ENCODE measurements at places on chromosomes 12 and 14.
A peak's percentile ranks its signal among the peaks of the same experiment; 100 is the strongest.

DNA sequence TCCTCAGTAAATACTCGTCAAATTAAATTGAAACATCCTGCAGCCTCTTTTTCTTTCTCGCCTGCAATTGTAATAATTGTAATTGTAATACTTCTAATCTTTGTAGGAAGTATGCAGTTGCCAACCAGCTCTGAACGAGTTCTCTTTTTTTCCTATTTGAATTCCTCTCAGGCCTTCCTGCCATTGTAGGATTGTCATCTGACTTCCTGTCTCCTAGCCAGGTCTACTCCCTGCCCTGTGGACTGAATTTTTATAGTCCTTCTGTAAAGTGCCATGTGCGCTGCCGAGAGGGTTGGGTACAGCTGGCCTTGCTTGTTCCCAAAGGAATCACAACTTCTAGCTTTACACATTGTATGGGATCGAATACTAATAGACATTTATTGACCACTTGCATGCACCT, 183.3 kb downstream of the SSPN start:
- DNase-seq = no peak

DNA sequence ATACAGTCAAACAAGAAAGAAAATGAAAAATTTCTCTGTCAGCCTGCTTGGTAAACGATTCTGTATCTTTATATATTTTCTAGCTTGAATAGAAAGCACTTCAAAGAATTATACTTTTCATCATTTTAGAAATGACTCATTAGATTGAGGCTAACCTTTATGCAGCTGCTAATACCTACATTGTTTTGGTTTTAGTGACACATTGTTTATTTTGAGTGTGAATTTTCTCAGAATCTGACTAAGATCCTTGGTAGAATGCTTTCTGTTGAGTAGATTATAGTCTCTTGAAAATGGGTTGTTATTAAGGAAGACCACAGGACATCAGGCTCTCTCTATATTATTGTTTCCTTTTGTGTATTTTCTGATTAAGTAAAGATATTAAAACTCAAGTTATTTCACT, at the start of gene PMCH:
Gene PMCH, minus strand, starts transcription at position 45 of the 400 bp plus-strand sequence. CDS start 63 bp downstream, outside the sequence.
- DNase-seq = peak; percentile 73

DNA sequence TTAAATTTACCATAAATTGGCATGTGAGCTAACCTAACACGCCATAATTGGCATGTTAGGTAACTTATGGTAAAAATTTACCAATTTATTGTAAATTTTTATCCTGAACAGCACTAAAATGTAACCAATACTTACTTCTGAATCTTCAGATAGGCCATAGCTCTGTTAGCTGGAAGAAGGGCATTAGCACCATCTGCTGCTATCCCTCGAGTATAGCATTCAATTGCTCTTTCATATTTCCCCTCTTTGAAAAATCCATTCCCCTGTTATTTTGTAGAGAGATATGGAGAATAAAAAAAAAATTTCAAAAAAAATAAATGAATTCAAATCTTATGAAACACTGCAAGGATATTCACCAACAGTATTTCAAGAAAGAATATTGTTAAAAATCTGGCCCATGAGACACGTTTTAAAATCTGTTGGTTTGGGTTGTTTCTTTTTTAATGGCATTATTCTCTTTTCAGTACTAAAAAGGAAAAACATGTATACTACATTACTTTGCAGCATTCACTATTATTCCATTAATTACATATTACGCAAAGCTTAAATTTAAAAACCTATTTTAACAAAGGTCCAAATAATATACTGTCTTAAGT, 19.1 kb downstream of the RPAP3 start:
- DNase-seq = peak; percentile 59

DNA sequence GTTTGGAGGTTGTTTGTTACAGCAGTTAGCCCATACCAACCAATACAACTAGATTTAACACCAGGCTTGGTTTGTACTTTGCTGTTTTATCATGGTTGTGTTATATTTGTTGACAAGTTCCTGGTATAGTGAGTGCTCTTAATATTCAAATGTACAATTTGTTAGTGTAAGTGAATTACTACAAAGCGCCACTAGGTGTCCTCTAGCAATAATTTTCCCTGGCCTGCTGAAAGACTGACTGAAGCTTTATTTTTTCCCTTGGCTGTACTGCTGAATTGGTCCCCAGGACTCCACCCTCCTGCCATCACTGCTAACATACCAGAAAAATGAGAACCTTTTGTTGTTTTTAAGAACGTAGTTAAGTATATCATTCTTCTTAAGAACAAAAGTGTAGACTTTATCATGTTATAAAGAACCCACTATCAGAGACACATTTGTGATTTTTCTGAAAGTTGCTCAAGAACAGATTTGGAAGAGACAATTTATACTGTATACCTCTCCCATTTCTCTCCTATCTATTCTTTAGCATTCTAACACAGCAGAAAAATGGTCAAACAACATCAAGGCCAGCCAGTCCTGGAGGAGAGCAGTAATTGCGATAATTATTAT, 75.3 kb upstream of the FAR2 start:
- peak; percentile 60 for DNase-seq

DNA sequence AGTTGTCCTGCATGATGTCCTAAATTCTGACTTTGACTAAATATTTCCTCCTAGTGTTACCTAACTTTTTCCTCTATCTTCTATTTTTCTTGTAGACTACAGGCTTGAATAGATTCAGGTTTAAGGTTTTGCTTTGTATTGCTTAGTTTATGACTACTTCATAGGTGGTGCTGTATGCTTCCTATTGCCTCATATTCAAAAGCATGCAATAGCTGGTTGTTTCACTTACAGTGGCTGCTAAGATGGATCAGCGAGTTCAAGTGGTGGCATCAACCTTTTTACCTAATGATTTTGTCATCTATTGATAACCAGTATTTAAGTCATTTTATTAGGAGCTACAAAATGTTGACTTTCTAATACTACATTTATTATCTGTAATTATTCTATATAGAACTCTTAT, 36.3 kb upstream of the BICD1 start:
- DNase-seq = peak; percentile 21

- peak; percentile 76 for DNase-seq
Observed at GRCh38 chr12:45170456-45171042, 45.3 kb upstream of the ANO6 start.

DNA sequence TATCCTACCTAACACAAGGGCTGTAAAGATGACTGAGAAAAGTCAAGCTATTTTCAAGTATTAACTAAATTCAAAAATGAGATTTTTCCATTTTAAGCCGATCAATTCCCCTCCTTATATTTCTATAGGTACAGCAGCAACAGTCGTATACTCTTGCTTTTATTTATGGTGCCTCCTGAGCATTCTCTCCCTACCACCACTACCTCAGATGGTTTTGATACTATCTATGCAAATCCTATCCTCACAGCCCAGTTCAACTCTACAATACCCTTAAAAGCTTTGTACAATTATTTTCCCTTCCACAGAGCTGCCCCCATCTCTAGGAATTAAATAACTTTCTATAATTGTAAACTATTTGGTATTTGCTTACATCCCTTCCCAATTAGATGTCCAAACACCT, 52.1 kb downstream of the GALC start:
- DNase-seq = no peak

DNA sequence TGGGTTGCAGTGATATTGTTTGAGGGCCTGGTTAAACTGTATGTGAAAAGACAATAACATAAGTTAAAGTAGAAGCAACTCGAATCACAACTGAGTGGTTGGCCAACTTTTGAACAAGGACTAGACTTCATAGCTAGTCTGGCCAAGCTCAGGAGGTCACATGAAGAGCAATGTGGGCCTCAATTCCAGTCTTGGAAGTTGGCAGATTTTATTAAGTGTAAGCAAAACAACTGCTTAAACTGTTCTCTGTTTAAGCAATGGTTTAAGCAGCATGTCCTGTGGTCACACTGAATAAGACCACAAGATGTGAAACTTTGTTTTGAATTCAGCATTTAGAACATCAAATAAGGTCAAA, 100.4 kb downstream of the TMTC3 start:
- peak; percentile 83 for DNase-seq

DNA sequence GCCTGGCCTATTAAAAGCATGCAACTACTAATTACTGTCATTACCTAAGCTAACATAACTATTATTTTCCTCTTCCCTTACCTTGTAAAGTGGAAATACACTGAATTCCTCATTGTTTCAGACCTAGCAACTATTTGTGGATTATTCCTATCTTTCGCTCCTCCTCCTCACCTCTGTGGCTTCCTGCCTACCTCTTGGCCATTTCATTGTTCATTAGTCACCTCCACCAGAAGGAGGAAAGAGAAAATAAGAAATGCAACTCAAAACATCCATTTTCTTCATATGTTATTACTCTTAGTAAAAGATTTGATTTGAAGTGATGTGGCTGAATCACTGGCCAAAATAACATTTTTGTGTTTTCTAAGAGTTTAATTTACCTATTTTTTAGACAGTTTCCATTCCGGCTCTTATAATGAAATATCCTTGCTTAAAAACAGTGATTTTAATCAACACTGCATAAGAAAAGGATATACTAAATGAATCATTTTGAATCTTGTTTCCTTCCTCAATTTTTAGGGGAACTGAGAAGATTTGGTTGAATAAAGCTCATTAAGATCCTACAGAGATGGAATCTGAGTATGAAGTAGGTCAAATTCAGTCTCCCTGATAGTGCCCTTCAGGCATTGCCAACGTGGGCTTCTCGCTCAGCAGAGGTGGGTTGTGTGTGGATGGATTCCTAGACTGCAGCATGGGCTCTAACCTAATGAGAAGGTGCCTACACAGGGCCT, 27.6 kb upstream of the ARHGAP5 start:
- no peak for DNase-seq

- DNase-seq = no peak
Observed at GRCh38 chr12:66931091-66931490, 252.2 kb upstream of the GRIP1 start.

- DNase-seq = peak; percentile 62
Observed at GRCh38 chr14:29724991-29725390, 202.7 kb downstream of the PRKD1 start.

GRCh38 chr12:132172619-132173018, 28.4 kb downstream of the NOC4L start:
- no peak for DNase-seq

DNA sequence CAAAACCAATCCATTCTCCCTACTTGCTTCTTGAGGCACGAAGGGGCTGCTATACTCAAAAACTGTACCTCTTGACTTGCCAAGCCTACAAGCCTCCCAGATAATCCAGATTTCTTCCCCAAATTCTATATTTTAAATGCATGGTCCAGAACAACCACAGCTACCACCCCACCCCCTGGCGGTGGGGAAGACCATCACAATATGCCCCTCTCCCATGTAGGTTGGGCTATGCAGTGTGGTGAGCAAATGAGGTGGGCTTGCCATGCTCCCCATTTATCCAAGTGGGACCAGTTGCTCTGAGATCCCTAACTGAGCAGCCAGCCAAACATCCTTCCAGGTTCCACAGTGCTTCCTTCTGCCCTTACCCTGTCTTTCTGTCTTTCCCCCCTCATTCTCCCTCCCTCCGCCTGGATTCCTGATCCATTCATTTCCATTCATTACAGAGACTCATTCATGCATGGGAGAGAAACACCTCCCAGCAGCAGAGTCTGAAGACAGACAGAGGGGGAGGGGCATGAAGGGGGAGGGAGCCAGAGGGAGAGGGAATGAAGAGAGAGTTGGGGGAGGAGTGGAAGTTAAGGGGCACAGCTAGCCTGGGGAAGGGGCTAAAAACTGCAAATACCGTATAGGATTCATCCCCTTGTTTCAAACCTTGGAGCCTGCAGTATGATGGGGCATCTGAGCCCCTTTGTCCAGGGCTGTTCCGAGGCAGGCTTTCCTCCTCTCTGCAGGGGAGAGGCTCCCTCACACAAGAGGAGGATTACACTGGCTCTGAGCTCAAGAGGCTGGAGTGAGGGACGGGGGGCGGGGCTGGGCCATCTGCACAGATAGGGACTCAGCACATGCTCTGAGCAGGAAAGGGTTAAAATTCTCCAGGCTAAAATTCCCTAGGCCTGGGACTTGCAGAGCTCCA, 4.4 kb downstream of the ZNF219 start:
- DNase-seq = no peak

GRCh38 chr14:72565149-72565559, 328.7 kb downstream of the DPF3 start:
- DNase-seq = no peak

DNA sequence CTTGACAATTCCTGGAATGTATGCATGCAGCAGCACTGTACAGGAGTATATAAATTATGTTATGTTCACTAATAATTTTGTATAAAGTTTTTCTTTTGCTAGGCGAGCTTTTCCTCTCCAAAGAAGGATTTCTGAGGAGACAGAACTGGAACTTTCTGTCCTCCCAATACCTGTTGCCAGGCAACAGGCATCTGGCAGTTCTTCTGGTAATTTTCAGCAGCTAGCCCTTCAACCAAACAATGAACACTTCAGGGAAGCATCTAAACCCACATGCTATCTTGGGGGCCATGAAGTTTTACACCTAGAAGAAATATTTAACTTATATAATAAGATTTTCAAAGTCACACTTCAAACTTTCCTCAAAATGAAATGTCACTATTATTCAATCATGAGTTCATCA, 162.9 kb upstream of the SYT10 start:
- DNase-seq = no peak

DNA sequence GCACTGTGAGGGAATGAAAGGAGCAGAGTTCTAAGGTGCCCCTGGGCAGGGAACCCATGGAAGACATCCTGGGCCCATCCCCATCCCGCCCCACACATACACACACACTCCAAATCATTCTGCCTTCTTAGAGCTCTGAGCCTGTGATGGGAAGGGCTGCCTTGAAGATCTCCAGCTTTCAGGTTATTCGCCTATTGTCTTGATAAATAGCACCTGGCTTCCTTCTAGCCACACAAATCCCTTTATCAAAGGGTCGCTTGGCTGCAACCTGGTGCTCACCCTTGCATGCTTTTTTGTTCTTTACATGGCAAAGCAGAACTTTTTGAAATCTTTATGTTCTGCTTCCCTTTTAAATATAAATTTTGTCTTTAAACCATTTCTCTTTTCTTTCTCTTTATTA, 112.2 kb upstream of the TMTC1 start:
- no peak for DNase-seq

DNA sequence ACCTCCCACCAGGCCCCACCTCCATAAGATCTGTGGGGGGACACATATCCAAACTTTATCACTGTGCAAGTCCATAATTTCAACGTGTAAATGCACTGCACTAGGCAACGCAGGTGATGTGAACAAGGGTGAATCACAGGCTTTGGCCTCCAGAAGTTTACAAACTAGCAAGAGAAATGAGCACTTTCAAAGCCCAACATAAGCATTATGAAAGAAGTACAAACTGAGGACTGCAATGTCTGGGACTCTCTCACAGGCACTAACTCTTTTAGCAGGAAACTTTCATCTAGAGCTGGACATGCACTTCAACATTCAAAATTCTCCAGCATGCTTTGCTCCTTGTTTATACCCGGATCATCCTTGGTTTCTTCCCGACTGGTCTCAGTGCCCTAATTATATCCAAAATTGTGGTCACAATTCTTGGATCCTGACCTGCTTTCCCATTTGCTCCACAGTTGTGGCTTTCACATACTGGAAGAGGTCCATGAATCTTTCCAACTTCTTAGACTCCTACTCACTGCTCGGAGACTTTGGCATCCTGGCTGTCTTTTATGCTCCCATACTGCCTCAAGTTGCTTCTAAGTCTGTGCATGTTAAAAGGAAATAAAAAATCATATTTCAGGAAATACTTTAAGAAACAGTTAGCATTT, 44.9 kb upstream of the STRAP start:
- no peak for DNase-seq

- no peak for DNase-seq
Observed at GRCh38 chr12:53122961-53123468, 19.7 kb downstream of the SOAT2 start.

GRCh38 chr12:94699801-94700200, 49.4 kb upstream of the TMCC3 start:
- DNase-seq = no peak
